ENCODE measurements at places on chromosomes 2 and 18.

DNA sequence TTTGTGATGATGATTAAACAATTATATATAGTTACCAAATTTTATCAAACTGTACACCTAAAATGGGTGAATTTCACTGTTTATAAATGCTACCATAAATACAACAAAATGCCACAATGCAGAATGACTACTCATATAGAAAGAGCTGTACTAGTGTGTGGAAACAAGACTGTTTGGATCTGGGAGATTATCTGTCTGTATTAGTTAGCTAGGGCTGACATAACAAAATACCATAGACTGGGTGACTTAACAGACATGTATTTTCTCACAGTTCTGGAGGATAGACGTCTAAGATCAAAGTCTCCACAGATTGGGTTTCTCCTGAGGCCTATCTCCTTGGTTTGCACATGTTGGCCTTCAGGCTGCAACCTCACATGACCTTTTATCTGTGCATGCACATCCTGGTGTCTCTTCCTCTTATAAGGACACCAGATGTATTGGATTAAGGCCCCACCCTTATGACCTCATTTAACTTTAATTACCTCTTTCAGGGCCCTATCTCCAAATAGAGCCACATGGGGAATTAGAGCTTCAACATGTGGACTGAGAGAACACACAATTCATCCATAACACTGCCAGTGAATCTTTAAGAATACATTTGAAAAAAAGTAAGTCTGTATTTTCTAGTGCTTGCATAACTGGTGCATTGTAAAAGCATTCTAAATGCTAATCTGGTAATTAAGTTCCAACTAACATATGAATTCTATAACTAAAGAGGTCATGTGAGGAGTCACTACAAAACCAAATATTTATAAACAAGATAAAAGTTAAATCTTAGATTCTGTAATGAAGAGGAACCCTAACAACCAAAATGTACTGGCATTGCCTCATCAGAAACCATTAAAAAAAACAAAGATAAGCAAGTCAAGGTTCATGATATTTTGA, 699.6 kb downstream of the NYAP2 start:
- DNase-seq: no peak

DNA sequence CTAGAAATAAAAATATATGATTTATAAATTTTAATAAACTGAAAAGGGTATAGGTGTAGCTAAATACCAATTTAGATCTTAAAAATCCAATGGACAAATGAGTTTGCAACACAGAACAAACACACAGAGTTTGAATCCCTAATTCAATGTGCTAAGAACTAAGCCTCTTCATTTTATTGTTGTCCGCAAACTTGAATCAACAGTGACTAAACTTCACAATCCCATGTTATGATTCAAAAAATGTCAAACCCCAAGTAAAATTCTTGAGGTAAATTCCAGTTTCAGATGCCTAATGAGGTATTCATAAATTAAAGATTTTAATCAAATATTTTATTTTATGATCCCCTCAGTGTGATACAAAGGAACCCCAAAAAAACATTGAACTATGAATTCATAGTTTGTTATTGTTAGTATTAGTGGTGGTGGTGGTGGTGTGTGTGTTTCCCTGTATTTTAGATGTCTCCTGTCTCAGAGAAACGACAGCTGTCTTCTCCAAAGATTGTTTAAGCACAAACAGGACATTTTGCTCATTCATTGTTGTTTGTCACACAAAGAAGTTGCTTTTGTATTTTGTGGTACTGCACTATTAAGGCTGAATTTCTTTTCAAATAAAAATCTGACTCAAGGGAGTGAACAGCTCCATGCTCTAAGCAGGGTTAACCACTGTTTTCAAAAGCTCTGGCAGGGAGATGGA, 259.8 kb downstream of the OSR1 start:
- no peak for DNase-seq

GRCh38 chr2:233165543-233165894, 86.0 kb upstream of the ATG16L1 start:
- no peak for DNase-seq

DNA sequence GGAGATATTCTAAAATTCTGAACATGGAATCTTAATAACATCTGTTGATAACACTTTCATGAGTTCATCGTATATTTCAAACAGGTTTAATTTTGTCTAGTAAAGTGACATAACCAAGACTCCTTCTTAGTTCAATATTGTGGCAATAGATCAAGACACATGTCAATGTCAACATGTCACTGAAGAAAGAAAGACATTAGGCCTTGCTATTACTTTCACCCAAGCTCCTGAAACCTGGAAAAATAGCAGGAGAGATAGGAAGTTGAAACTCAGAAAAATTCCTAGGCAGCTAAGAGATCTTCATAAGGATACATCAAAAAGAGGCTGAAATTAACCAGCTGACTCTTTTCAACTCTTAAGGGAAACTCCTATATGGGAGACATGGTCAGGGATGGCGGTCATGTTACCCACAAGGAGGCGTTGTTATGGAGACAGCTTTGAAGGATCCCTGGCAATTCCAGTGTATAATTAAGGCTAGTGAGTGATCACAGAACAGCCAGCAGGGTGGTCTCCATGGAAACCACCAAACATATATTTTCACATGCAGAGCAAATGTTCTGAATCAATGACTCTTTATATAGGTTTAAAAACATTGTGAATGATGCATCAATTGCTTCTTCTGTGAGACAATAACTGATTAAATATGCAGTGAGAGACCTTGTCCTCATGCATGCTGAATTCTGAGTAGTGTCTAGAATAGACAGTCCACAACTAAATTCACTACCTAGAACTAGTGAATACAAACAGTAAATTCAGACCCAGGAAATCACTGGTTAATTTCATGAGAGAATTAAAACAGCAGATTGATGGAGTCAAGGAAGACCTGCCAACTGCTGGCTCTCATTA, 115.3 kb upstream of the RIOK3 start:
- peak; percentile 86 for DNase-seq

- no peak for DNase-seq
Measured at GRCh38 chr2:22996911-22997310, 388.1 kb upstream of the KLHL29 start.

- no peak for DNase-seq
Measured at GRCh38 chr18:64119916-64120315, 29.0 kb downstream of the LINC00305 start.

GRCh38 chr2:238379096-238379810, 47.5 kb upstream of the ASB1 start:
- DNase-seq: no peak

DNA sequence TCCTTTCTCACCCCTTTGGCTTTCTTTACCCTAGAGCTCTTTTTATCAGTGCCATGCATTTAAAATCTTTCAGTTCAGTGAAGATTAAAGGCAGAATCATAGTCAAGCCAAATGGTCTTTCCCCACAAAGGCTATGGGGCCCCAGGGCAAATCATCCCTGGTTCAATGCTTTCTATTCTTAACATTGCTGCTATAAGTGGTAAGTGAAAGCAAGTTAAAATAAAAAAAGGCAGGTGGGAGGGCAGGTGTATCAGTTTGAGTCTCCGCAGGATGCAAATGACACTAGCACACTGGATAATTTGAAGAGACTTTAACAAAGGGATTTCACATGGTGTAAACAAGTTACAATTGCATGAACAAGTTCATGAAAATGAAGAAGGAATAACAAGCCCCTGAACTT, 757.4 kb downstream of the SATB2 start:
- peak; percentile 80 for DNase-seq

GRCh38 chr2:100140582-100140981, 1.8 kb downstream of the AFF3 start:
- no peak for DNase-seq

DNA sequence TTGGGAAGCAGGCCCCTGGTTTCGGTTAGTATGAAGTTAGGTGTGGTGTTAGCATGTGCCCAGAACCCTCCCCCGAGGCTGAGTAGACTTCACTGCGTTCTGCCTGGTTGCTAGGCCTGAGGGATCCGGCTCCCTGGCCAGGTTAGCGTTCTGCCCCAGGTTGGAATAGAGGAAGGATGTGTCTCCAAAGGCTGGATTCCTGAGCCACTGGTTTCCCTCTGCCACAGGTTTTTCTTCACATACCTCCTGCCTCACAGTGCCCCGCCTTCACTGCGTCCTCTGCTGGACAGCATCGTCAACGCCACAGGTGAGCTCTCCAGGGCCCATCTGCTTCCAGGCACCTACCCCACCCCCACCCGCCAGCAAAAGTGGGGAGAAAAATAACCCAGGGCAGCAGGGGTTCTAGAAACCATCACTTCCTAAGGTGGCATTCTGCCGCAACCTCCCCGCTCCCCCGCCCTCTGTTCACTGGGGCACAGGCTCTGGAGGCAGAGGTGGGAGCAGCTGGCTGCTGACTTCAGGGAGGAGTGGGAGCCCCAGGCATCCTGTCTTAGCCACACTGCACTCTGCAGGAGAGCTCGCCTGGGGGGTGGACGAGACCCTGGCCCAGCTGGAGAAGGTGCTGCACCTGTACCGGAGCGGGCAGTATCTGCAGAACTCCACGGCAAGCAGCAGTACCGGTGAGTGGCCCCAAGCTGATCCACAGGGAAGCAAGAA, 7.1 kb downstream of the PKDCC start:
- DNase-seq: no peak

DNA sequence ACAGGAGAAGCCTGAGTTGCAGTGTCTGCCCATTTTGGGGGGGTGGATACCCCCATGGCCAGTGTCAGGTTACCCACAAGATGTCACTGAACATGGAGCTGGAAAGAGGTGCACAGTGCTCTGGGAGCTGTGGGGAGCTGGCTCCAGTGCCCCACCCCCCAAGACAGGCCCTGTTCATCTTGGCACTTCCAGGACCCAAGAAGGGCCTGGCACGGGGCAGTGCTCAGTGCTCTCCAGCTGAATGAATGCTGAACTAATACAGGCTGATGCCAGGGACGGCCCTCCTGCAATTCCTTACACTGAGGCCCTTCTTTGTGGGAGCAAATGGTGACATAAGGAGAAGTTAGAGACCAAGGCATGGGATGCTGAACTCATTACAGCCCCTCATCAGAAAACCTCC, 163.4 kb upstream of the GLI2 start:
- no peak for DNase-seq

DNA sequence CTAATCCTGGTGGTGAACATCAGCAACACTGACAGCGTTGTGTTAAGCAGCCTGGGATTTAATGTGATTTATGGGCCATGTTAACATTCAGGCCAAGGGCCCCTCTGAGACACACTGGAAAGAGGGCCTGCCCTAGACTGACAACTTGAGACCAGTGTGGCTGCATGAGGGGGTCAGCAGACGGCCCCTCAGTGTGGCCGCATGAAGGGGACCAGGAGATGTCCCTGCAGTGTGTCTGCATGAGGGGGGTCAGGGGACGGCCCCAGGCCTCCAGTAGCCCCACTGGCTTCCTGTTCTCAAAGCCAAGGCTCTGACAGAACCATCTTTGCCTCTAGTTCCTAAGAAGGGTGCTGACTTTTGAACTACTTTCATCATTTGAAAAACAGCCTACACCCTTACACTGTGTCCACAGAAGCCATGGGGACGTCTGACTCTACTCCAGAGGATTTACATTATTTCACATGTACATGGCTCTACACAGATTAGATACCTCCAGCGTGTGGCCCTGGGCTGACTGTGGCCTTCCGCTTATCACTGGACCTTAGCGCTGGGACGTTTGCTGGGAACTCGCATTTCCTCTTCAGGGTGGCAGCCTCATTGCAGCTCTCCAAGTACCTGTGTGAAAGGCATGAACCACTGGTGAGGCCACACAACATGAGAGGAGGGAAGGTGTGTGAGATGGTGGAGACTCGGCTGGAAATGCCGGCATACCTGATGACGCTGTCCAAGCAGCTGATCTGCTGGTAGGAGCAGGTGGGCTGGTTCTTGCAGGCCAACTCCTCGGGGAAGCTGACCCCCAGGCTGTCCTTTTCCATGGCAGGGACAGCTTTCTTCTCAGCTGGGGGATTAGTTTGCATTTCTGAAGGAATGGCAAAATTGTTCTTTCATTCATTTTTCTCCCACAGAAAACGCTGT, 18.2 kb upstream of the HES6 start:
- DNase-seq: no peak

DNA sequence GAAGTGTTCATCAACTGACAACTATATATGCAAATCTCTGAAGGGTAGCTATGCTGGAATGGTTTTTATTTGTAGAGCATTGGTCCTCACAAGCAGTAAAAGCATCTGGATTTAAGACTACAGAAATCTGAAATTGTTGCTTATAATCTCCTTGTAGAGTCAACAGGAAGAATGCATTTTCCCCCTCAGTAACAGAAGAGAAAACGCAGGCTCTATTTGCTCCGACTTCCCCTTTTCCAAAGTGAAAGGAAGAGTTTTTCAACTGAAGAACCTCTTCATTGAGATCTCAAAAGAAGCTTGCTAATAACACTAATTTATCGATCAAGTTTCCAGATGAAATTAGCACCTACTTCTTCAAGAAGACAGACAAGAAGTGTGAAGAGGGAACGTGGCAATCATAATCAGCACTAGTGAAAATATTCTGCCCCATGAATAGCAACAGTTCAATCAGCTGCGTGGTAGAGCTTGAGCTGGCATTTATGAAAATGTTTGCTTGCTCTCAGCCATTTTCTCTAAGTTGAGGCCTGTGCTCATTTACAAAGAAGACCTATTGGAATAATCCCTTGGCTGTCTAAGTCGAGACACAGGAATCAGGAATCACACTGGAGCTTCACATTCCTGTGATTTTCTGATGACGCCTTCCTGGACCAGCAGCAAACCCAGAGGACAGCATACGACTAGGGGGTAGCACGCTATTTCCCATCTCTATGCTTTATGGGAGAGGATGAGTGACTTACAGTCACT, 43.7 kb downstream of the TGIF1 start:
- no peak for DNase-seq

- no peak for DNase-seq
Measured at GRCh38 chr2:197675711-197676188, 363 bp upstream of the RFTN2 start.

DNA sequence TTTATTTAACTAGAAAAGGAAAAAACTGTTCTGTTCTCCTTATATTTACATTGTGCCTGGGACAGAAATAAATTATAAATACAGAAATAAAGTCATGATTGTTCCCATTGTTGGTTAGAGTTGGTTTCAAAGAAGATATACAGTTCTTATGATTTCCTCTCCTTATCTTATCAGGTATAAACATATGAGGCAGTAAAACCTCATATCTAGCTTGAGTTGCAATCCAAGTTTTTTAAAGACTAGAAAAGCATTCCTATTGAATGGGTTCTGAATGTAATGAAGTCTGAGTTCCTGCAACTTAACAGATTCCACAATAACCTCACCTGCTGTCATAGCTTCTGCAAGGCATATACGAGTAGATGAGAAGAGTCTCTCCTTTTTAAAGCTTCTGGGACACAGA, 114.7 kb upstream of the CAVIN2 start:
- no peak for DNase-seq

- no peak for DNase-seq
Measured at GRCh38 chr2:39523308-39524044, 86.4 kb upstream of the MAP4K3 start.

Data from NCI-H2081 treated with DMSO at 0.1 percent for 48 hours (cell line).